ENCODE measurements at places on chromosomes 5 and 9.

DNA sequence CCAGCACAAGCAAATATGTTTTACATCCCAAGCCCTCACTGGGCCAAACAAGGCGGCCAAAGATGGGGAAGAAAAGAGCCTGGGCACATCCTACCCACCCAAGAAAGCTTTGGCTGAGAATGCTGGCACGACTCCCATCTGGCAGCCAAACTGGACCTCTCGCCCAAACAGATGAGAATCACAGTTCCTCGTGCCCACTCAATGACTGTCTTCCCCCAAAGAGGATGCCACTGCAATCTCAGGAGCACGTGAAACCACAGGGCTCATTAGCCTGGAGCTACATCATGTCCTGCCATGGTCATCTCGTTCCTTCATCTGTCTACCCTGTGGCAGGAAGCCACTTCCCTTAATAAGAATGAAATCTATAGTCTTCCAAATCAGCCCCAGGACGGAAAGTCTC, 536.8 kb downstream of the BNC2 start:
- DNase-seq, result no peak

DNA sequence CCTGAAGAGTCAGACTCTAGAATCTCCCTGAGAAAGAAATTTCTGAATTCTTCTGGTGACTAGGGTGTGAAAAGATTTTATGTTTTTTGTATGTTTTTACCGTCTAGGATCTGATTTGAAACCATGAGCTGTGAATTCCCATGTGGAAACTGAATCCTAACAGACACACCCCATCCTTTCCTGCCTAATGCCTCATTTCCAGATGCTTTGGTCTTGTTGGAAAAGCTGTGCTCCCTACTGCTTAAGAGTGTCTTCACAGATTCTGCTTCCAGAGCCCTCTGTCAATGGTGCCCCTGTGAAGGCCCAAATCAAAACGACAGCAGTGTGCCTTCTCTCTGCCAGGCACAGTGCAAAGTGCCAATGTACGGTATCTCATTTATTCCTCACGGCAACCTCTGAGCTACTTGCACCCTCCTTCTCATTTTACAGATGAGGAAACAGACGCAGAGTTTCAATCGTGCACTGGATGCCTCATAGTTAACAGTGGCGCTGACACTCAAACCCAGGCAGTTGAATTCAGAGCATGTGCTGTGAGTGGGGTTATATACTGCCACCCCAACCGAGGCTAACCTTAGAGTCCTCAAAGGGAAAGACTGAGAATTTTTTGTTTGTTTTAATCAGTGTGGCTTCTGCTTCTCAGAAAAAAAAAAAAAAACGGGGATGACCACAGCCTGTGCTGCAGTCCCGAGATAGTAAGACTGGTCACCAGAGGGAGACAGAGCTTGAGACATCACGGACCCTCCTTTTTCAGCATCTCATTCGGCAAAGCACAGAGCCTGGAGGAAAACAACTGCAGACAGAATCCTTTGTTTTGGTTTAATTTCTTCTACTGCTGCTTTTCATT, 188.4 kb downstream of the SNCAIP start:
- no peak for DNase-seq

GRCh38 chr5:160347448-160347847, 23.0 kb downstream of the C1QTNF2 start:
- no peak for DNase-seq

DNA sequence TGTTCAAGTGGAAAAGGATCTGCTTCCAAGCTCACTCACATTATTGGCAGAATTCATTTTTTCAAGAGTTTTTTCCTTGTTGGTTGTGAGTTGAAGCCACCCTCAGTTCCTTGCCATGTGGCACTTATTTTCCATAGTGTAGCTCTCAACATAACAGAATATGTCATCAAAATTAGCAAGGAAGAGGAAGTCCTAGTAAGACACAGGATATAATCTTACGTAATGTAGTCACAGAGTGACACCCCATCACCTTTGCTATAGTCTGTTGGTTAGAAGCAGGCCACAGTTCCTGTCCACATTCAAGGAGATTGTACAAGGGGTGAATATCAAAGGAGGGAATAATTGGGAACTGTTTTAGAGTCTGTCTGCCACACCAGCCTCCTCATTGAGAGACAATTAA, 15.7 kb downstream of the IRGM start:
- no peak for DNase-seq

- DNase-seq, result no peak
These were observed 630.5 kb downstream of the ANXA1 start for GRCh38 chr9:73782166-73782565.

- DNase-seq, result no peak
These were observed 63.6 kb downstream of the TMEM174 start for GRCh38 chr5:73236541-73237128.

- no peak for DNase-seq
These were observed 62.1 kb downstream of the PDE4D start for GRCh38 chr5:59831326-59832010.
